Stimulated activated CD8-positive, alpha-beta memory T cell treated with anti-CD3 and anti-CD28 coated beads, Interleukin-4, amount 100 ng/mL, for 4 hours (primary cell): ENCODE measurements at places on chromosomes 5 and 9.

GRCh38 chr5:119501671-119502179 is 49.4 kb downstream of the HSD17B4 start:
- no peak for DNase-seq

DNA sequence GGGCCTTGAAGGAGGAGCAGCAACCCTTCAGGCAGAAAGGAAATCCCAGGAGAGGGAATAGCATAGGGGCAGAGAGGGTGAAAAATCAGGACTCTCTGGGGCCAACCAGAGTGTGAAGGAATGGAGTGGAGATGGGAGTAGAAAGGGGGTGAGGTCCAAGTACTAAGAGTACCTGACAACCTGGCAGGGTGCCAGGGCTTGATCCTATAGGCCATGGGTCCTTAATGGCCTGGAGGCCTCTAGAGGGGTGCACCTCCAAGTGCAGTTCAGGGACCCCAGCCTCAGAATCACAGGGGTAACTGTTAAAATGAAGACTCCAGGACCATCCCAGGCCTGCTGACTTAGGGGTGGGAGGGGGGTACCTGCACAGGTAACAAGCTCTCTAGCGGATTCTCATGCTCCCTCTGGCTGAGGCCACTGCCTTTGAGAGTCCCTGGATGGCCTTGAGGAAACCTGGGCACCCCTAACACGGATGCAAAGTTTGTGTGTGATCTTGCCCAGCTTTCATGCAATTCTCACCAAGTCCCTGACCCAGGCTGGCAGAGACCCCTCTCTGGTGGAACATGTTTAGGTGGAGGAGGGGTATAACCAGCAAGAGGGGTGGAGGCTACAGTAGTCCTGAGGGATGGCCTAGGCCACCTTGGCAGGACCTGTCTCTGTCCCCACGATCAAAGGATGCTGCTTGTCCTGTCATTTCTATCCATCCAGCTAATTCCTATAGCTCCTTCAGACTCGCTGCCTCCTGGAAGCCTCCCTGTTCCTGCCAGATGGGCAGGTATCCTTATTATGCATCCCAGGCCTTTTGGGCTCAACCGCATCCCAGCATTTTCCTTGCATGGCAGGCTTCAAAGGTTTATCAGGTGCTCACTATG is 17.6 kb upstream of the CSF1R start:
- no peak for DNase-seq

DNA sequence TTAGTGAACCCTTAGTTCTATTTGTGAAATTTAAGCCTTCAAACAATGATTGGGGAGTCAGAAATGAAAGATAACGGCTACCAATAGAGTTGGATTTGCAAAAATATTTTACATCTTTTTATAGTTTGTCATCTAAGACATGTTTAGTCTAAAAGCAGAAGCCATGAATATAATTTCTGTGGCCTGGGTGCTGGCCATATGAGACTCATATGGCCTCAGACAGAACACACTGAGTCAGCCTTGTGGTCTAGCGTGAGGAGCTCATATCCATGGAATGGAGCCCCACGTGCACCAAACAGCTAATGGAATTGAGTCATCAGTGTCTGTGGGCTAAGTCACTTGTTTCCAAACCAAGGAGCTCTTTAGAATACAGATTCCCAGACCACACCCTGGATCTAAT is 240.7 kb upstream of the NREP start:
- no peak for DNase-seq

DNA sequence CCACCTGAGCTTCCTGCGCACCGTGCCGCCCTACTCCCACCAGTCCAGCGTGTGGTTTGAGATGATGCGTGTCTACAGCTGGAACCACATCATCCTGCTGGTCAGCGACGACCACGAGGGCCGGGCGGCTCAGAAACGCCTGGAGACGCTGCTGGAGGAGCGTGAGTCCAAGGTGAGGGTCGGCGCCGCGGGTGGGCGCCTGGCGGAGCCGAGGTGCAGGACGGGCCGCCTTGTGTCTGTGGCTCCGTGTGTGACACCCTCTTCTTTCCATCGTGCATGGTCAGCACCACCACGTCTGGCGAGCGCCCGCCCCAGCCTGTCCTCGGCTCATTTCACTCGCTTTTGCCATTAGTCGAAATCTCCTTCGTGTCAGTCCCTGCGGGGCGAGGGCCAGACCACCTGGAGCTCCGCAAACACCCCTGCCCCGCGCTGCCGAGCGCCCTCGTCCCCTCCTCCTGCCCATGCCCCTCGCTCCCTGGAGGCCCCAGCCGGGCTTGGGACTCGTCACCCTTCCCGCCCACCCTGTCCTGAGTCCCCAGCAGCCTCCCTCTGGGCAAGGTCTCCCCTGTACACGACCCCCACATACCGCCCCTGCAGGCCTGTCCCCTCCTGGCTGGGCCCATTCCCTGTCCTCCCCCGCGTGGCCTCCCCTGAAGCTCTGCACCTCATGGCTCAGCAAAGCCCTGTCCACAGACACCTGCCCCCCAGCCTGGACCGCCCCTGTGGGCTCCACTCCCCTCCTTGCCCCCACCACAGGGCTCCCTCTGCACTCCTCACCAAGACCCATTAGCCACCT is 7.0 kb downstream of the GRIN1 start:
- DNase-seq = no peak

DNA sequence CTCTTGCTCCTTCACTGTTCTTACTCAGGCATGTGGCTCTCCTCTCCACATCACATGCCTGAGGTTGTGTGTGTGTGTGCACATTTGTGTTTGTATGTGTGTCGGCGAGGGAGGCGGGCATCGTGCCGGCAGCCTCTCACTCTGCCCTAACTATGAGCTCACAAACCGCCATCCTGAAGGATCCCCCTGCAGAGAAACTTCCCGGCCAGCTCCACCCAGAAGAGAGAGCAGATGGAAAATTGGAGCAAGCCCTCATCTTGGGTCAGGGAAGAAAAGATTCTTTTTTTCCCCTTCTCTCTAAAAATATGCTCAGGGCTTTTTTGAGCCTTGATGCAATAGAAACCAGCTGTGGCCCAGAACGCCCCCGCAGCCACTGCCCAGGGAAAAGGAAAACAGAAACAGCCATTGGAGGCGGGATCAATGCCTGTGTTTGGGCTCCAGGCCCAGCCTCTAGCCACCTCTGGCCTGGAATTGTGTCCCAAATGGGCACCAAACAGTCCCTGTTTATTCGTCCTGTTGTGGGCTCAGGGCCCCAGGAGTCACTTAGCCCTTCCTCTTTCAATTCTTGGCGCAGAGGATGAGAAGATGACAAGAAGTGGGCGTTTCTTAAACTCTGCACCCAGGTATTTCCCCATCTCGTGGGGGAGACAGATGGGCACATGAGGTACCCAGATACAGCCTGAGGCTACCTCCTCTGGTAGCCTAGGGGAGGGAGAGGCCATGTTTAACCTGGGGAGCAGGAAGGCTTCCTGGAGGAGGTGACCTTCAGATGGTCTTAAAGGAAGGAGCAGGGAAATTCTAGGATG is 151.5 kb downstream of the RGS3 start:
- DNase-seq = no peak

GRCh38 chr5:120517607-120518252 is 53.6 kb downstream of the PRR16 start:
- DNase-seq = no peak

GRCh38 chr9:98866435-98867102 is 59.1 kb downstream of the GALNT12 start:
- DNase-seq = no peak

GRCh38 chr5:111514087-111514486 is 1.8 kb upstream of the STARD4 start:
- DNase-seq = no peak

- DNase-seq = no peak
Observed at GRCh38 chr9:114631166-114631565, 20.1 kb downstream of the TMEM268 start.

- DNase-seq = no peak
Observed at GRCh38 chr9:13778631-13779030, 499.1 kb upstream of the MPDZ start.

DNA sequence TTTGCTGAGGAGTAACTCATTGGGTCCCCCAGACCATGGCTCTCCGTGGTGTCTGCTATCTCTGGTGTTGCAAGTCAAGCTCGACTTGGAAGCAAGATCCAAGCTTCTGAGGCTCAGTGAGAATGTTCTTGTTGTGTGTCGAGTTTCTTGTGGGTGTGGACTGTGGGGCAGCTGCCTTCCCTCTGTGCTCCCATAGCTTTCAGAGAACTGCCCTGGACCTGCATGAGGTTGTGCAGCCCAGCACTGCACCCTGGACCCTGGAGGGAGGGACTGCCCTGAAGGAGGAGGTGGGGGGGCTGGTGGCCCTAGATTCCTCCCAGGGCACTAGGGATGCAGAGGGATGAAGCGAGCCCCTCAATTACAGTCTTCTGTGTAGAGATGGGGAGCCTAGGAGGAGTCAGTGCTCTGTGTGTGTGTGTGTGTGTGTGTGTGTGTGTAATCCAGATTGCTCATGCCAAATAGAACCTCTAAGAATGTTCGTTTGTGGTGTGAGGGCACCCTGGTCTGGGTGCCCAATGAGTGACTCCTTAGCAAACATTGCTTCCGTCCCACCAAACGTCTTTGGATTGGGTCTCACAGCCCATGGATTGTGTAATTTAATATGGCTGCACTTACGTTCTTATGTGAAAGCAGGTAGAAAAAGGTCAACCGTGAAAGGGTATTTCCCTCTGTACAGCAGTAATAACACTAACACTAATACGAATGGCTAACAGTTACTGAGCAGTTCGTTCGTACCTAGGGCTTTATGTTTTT is 143.3 kb upstream of the LMX1B start:
- no peak for DNase-seq

DNA sequence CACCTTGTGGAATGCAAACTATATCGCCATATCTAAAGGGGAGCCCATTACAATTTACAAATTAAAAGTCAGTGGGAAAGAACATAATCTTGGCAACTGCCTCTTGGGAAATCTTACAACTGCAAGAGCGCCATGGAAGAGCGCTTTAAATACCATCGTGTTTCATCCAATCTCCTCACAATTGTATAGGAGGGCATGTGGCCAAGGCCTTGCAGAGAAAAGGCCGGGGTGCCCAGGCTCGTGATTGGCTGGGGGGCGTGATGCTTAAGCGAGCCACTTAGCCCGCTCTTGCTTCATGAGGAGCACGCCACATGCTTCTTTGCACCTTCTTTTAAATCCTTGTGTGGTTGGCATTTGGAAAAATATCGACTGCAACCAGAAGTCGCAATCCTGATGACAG is 69.8 kb upstream of the NFIB start:
- no peak for DNase-seq

- no peak for DNase-seq
Observed at GRCh38 chr5:91018200-91018599, 364.9 kb downstream of the ARRDC3 start.

GRCh38 chr5:45098483-45098882 is 289.7 kb downstream of the MRPS30 start:
- no peak for DNase-seq
